ENCODE measurements at places on chromosomes 16 and 17.

GRCh38 chr17:705863-706262 lies 8.8 kb downstream of the VPS53 start:
- no peak for DNase-seq

DNA sequence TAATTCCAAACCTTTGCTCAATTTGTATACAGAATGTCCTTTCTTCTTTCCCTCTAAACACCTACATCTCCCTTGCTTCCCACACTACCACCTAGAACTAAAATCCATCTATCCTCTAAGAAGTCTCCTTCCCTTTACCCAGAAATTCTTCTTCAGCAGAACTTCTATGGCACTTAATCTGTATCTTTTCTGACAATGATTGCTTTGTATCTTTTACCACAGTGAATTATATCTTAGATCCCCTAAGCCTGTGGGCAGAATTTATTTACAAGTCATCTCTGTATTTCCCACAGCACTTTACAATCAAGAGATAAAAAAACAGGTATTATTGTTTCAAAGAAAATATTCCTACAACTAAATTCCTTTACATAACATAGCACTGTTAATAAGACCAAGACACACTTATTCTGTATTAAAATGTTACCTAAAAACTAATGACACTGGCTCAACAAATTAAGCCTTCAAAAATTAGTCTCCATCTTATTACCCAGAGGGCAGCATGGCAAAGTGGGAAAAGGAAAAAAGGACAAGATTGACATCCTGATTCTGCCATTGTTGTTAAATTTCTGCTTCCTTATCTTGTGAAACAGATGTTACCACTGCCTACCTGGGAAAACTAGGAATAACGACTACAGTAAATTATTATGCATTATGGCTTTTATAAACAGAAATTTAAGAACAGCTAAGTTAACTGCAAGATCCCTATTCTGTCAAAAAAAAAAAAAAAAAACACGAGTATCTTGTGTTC lies 42.8 kb downstream of the KANSL1 start:
- DNase-seq: no peak

DNA sequence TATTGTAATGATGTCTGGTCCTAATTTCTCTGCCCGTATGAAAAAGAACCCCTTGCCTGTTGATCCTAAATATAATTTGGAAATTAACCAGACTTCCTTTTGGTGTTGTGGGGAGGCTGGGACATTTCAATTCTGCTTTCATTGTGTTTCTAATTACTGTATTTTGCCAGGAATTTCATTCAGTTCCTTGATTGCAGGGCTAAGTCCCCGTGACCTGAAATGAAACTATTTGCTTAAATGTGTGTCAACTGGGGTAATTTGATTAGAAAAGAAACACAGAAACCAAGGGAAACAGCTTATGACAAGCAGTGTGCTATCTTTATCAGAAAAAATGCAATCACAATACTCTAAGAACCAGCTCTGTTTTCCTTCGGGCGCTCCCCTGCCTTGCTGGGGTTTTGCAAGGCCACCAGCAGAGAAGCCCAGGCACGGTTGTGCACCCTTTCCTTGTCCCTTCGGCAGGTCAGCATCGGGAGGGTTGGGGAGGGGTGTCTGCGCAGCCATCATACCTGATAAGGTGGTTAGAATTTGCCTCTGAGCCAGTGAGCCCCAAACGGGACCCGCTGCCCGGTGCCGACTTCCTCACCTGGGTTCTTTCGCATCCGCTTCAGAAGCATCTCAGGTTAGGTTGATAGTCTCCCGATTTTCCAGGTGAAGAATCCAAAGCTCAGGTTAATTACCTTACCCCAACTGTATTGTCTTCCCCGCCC lies 19.4 kb downstream of the KLHL36 start:
- no peak for DNase-seq

DNA sequence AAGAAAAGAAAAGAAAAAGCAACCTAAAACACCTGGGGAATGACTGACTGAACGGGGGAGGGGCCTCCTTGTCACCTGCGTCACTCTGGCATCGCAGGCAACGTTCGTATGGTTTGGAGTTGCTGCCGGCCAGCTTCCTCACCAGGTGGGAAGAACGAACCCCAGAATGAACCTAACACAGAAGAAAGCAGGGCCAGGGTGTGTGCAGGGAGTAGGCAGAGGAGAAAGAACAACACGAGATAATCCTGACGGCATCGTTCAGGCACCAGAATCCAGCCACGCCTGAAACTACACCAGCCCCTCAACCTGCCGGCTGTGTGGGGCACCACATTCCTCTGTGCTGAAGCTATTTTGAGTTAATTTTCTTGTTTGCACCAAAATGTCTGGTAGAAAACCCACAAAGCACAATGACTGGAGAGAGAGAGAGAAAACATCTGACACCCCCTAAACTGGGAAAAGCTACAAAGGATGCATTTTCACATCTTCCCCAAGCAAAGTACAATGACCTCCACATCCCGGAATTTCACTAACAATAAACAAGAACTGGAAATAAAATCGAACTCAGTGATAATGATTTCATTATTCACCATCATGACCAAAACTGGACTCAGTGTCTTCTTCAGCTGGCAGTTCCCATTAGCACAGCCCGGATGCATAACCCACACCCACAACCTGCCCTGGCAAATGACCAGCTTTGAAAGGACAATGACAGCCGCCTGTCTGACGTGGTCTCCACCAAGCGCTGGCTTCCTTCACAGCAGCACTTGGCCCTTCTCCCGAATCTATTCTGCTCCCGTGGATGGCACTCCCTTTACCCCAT lies 23.6 kb downstream of the RAB40B start:
- DNase-seq: no peak

DNA sequence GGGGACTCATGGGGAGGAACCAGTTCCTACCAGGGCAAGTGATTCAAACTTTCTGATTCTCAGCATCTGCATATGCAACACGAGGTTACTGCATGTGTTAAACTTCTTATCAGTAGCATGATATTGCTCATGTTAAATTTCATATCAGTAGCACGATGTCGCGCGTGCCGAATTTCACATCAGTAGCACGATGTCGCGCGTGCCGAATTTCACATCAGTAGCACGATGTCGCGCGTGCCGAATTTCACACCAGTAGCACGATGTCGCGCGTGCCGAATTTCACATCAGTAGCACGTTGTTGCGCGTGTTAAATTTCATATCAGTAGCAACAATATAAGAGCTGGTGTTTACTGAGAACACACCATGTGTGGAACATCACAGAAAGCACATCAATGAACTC lies 221.6 kb downstream of the GSG1L start:
- DNase-seq: no peak

DNA sequence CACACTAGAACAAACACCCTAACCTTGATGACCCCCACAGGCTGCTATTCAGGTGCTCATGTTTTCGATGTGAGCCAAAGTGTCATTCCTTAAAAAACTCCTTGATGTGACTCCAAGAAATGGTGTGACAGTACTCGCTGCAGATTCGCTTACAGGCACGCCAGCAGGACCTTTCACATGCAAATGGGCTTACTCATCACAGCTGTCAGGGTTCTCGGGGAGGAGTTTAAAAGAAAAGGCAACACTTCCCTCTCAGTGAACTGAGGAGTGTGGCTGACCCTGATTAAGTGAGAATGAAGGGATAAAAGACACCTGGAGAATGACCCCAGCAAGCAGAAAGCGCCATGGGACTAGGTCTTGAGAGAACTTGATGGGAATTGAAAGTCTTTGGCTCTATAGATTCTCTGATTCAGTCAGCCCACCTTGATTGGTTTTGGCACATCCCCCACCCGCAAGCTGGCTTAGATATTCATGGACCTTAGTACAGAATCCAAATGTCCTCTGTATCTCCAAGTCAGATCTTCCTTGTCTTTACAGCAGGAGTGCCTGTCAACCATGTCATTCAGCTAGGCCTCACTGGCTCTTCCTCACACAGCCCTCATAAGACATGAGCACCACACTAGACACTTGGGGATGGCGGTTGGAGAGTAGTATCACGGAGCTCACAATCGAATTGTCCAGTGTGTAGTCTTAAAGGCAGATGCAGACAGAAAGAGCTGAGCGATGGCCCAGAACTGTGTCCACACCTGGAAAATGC lies 82.6 kb downstream of the HIC1 start:
- no peak for DNase-seq

- DNase-seq: no peak
Observed at GRCh38 chr16:50446861-50447260, 78.1 kb upstream of the BRD7 start.

Measured in T-helper 1 cell (primary cell).